ENCODE measurements at places on chromosomes 6 and 20.

GRCh38 chr6:134619789-134620188 is 301.9 kb upstream of the SGK1 start:
- DNase-seq = no peak

- DNase-seq = no peak
Measured at GRCh38 chr20:33789858-33790182, 21.3 kb upstream of the CHMP4B start.

DNA sequence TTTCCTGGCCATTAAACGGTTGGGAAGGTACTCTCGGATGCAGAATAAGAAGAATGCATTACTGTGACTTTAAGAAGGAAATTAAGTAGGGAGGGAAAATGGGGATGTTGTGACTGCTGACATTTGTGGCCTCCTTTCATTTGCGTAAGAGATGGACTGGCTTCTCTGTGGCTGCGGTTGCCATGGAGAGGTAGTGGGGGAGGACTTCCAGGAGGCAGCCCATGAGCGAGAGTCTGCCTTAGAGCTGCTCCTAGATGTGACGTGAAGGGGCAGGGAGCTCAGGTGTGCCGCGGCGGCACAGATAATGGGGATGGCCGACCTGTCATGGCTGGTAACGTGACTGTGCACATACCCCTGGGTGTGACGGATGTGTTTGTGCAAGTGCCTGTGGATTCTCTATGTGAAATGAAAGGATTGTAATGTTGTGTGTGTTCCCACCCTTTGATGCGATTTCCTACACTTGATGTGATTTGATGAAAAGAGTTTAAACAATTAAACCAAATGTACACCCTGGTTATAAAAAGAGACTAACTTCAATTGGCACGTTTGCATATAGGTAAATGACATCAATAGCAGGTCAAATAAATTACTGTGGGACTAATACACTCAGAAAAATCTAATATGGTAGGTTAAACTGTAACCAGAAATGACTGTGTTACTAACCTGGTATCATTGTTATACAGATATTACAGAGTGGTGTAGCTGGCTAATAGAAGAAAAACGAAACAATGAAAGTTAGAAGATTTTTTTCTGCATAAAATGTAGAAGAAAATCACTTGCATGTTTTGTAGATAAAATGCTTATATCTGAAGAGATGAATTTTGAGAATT is 48.9 kb downstream of the HIVEP1 start:
- DNase-seq = peak; percentile 92

- DNase-seq = no peak
Measured at GRCh38 chr6:34672657-34673043, 23.9 kb downstream of the ILRUN start.

- DNase-seq = no peak
Measured at GRCh38 chr6:44699851-44700250, 312.3 kb downstream of the CDC5L start.

GRCh38 chr6:36556281-36556680 is 9.0 kb upstream of the STK38 start:
- DNase-seq = no peak

- DNase-seq = no peak
Measured at GRCh38 chr6:548517-548916, 108.4 kb downstream of the HUS1B start.

Measured in brain (organoid and tissue), 16 donors.